ENCODE measurements at places on chromosomes 7 and 10. TPM values are rescaled to one million over a fixed set of nuclear protein-coding genes. Genes with fewer than 3 reads are reported as not detected.
A peak's percentile ranks its signal among the peaks of the same experiment; 100 is the strongest.

Gene CALML3
- total RNA-seq: not detected

Gene KAZALD1
- total RNA-seq: 8.4 TPM

DNA sequence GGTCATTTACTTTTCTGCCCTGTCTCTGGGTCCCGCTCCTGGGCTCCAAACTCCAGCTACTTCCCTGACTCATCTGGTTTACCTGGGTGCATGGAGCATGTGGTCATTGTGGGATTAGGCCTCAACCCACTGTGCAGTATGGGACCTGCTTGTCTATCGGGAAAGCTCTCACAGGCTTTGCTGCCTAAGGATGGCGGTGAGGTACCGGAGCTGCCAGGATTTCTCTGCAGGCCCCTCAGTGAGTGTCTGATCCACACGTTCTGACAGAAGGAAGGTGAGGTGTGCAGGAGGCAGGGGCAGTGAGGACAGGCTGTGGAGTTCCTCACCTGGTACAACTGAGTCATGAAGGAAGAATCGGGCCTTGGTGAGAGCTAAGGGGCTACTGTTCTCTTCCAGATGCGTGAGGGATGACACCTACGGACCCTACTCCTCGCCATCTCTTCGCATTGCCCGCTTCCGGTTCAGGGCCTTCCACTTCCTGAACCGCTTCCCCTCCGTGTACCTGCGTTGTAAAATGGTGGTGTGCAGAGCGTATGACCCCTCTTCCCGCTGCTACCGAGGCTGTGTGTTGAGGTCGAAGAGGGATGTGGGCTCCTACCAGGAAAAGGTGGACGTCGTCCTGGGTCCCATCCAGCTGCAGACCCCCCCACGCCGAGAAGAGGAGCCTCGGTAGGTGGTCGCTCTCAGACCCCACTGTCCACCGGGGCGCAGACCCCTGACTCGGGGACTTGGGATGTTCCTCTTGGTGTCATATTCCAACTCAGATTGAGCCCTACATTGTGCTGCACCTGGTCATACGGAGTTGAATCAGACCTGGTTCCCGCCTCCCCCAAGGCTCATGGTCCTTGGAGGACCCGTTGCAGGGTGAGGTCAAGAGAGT is 56.7 kb downstream of the C10orf120 start:
- DNase-seq: peak; percentile 52

DNA sequence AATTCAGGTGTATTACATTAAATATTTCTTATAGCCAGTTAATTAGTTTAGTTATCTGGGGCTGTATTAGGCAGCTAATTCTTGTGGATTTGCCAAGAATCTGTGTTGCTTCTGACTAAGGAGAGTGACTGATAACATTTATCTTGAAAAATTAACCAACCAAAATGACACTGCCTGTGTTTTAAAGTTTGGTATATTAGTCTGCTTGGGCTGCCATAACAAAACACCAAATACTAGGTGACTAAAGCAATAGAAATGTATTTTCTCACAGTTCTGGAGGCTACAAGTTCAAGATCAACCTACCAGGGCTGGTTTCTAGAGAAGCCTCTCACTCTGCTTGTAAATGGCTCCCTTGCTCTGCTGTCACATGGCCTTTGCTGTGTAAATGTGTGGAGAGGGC is 12.9 kb downstream of the EXOC4 start:
- no peak for DNase-seq

DNA sequence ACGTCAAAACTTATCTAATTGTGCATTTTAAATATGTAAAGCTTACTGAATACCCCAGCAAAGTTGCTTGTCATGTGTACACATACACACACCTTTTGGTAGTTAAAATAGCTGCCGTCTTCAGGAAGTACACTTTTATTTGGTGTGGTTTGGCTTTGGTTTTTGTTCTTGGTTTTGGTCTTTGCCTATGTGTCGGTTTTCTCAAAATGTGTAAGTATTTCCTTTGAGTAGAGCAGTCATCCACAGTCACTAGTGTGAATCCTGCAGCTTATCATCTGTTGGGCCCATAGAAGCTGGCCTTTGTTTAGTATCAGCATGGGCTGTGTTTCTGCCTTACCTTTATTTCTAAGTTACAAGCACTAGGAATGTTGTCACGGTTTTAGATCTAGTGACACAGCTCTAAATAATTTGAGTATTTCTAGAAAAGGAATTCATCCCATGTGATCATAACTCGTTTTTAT is 35.3 kb downstream of the NET1 start:
- no peak for DNase-seq

GRCh38 chr7:46291601-46292150 is 370.6 kb upstream of the IGFBP3 start:
- DNase-seq: no peak

Gene LIPJ
- not detected for total RNA-seq

Data from upper lobe of right lung (tissue), 1 donor.